ENCODE measurements at places on chromosomes 16 and 17.
A peak's percentile ranks its signal among the peaks of the same experiment; 100 is the strongest.

DNA sequence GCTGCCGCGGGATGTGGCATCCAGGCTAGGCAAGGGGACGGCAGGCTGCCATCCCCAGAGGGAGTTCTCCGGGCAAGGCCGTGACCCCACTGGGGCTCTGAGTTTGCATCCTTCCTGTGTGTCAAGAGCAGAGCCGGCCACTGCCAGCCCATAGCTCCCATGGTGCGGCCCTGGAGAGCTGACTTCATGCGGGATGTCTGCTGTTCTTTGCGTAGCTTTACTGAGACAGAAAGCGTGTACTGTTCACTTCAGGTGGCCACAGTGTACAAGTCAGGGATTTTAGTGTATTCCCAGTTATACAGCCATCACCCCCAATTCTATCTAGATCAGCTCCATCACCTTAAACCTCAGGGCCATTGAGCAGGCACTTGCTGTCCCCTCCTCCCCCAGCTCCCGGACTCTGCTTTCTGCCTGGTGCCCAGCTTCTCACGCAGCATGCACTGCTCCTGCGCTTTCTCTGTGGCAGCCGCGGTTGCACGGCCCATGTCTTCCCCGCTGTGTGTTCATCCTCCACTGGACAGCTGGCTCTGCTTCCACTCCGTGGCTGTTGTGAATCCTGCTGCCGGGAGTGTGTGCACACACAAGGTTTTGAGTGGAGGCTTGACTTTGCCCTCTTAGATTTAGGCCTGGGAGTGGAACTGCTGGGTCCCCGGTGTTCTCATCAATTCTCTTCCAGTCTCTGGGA is 71.2 kb downstream of the KLHDC4 start:
- no peak for DNase-seq

- no peak for DNase-seq
Measured at GRCh38 chr17:18968945-18969887, 17.3 kb downstream of the SLC5A10 start.

DNA sequence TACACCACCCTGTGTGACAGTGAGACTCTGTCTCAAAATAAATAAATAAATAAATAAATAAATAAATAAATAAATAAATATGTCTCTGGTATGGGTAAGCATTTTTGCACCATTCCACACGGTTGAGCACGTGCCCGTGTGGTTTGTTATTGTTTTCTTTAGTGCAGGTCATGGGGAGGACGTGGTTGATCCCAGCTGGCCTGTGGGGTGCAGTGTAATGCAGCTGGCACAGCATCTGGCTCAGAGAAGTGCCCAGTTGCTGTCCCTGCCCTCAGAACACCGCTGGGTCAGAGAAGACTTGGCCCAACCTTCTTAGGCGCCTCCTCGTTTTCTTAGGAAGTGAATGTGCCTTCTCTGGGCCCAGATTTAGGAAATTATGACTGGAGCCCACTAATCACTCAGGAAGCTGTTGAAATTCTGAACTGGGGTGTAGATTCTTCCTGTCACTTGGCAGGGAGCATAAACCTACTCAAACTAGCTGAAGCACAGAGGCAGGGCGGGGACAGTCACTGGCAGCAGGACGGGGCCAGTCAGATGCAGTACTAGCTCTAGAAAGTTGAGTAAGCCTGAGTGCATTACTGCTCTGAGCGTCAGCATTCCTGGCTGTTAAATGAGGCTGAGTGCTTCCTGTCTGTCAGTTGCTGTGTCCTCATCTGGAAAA is 85.9 kb downstream of the SNX29 start:
- DNase-seq, result peak; percentile 96

- no peak for DNase-seq
Measured at GRCh38 chr16:87066133-87067002, 250.8 kb downstream of the C16orf95 start.

- no peak for DNase-seq
Measured at GRCh38 chr17:4109449-4109848, 33.4 kb downstream of the ZZEF1 start.

DNA sequence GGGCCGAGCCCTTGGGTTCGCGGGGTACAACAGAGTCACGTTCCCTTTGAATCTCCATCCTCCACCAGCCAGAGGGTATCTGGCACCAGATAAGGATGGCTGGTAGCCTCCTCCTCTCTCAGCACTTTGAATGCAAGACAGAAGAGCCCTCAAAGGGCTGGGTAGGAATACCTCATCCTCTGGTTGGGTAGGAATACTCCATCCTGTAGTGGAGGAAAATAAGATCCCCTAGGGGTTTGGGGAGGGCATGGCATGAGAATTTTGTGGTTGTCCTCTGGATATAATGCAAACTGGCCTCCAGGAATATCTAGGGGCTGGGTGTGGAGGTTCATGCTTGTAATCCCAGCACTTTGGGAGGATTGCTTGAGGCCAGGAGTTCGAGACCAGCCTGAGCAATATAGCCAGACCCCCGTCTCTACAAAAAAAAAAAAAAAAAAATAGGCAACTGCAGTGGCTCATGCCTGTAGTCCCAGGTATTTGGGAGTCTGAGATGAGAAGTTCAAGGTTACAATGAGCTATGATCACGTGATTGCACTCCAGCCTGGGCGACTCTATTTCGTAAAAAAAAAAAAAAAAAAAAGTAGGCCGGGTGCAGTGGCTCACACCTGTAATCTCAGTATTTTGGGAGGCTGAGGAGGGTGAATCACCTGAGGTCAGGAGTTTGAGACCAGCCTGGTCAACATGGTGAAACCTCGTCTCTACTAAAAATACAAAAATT is 2.7 kb downstream of the IGFBP4 start:
- no peak for DNase-seq

DNA sequence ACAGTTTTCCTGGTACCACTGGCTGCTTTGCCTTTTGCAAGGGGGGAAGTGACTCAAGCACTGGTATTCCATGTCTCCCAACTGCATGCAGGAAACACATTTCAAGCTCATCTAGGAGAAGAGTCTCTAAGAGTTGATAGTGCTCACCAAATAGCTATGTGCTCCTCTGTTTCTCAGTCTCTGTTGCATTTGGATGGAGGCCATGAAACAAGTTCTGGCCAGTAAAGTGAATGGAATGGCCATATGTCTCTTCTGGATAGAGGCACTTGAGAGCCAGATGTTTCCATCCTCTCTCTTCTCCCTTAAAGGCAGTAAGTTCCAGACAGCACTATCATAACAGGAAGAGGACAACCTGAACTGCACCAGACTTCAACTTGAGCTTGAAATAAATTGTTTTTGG is 60.6 kb downstream of the C16orf82 start:
- DNase-seq, result peak; percentile 89

DNA sequence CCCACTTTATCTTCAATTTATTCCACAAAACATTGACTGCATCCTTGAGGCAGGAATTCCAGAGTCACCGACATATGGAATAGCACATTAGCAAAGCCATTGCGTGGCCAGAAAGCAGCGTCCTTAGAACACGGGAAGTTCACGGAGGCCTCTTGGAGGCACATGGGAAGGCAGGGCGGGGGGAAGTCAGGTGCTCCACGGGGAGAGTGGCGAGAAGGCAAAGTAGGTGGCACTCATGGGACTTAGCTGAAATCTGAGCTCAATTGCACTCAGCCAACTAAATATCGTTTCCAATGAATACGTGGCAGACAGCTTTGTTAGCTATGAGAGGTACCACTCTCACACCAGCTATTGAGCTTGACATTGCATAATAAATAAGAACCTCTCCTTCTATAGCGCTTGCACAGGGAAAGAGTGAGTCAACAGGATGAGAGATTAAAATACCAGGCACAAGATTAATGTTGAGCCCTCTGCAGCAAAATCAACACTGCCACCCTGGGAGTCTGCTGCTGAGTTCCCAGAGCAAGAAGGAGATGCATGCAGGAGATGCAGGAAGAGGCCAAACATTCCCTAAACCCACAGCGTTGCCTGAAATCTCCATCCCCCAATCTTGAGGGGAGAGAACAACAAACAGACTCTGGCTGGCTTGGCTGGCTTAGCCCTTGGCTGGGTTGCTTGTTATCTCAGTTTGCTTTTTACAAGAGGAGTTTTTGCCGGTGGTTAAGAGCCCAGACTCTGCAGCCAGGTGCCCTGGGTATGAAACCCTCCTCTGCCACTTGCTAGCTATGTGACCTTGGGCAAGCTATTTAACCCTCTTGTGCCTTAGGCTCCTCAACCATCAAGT is 28.8 kb downstream of the ABCC12 start:
- DNase-seq, result peak; percentile 98

GRCh38 chr17:43074869-43075268 is 49.8 kb downstream of the RND2 start:
- no peak for DNase-seq

DNA sequence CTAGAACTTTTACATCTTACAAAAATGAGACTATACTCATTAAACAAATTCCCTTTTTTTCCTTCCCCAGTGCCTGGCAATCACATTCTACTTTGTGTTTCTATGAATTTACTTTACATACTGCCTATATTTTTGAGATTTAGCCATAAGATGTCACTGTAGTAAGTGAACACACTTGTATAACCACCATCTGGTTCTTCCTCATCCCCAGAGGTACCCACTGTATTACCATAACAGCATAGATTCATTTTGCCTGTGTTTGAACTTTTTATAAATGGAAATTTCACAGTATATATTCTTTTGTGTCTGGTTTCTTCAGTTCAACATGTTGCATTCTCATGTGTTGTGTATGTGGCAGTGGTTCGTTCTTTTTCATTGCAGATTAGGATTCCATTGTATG is 15.8 kb downstream of the CYB5B start:
- no peak for DNase-seq
